Chondrocyte (in vitro differentiated cells): ENCODE measurements at places on chromosomes 11 and 22. TPM values are rescaled to one million over a fixed set of nuclear protein-coding genes. Genes with fewer than 3 reads are reported as not detected.

- peaks cover 2% of the 10 kb centered on the region for H3K27me3 ChIP-seq
- H3K36me3 ChIP-seq = no peaks in the 10 kb centered on the region
- no peak overlapping the region for H3K27ac ChIP-seq
- peaks cover 10% of the 10 kb centered on the region for H3K4me1 ChIP-seq
- H3K4me3 ChIP-seq = no peak overlapping the region
- DNase-seq = no peak
Observed at GRCh38 chr22:32607086-32607485, 132.5 kb downstream of the FBXO7 start.

DNA sequence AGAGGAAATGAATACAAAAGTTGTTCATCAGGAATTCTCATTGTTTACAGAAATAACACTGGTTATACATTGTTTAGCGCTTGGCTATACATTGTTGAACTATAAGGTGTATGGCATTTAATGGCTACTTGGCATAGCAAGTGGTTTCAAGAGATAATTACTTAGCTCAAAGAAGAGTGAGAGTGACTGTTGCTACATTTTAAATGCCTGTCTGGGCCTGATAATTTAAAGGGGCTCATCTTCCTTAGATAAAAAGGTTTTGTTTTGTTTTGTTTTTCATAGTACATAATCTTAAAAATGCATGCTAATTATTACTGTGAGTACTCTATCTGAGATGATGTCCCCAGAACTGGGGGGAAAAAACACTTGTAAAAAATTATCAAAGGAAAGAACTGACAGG, 1.5 kb upstream of the SMPD1 start:
- peaks cover 3% of the 10 kb centered on the region for H3K36me3 ChIP-seq
- H3K27me3 ChIP-seq = no peaks in the 10 kb centered on the region
- no peak overlapping the region for H3K27ac ChIP-seq
- H3K4me1 ChIP-seq = peaks cover 28% of the 10 kb centered on the region
- H3K4me3 ChIP-seq = no peak overlapping the region

- H3K4me3 ChIP-seq = no peak overlapping the region
- no peaks in the 10 kb centered on the region for H3K27me3 ChIP-seq
Observed at GRCh38 chr11:9253086-9253485, 12.1 kb downstream of the DENND5A start.

DNA sequence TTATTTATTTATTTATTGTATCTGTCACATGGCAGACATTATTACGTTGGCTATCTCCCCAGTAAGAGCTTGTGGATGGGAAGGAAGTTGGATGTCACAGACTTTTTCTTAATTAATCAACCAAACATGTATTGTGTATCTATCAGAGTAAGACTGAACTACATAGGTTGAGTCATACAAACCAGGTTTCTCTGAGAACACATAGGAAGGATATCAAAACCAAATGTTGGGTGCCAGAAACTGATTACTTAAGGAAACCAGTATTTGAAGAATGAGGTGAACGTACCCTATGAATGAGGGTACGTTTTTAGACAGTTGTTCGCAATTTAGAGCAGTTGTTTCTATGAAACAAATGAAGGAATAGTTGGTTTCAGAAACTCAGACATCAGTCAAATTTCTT, 136.4 kb downstream of the SLC17A6 start:
- no peak for DNase-seq
- peaks cover 20% of the 10 kb centered on the region for H3K4me1 ChIP-seq
- no peaks in the 10 kb centered on the region for H3K36me3 ChIP-seq
- no peak overlapping the region for H3K27ac ChIP-seq
- H3K27me3 ChIP-seq = peaks cover 2% of the 10 kb centered on the region

DNA sequence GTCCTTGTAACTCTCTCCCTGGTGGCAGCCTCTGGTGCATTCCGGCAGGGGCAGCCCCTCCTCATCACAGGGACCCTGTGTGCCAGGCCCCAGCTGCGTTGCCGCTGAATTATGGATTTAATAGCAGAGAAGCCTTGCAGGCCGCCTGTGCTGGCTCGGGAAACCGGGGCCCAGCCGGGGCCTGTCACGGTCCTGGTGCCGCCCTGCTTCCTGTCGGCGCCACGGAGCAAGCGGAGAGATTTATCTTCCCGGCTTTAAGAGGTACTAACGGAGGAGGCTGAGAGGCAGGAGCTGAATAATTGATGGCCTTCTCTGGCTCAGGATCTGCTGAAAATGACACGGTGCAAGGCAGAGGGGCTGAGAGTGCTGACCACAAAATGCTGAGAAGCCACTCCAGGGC, 54.0 kb upstream of the CCDC188 start:
- no peaks in the 10 kb centered on the region for H3K27me3 ChIP-seq
- peaks cover 19% of the 10 kb centered on the region for H3K4me1 ChIP-seq
- DNase-seq = no peak
- no peaks in the 10 kb centered on the region for H3K36me3 ChIP-seq
- no peak overlapping the region for H3K27ac ChIP-seq

- H3K27me3 ChIP-seq = no peaks in the 10 kb centered on the region
- H3K36me3 ChIP-seq = no peaks in the 10 kb centered on the region
- DNase-seq = no peak
- H3K4me3 ChIP-seq = no peak overlapping the region
Observed at GRCh38 chr22:30251711-30252110, 5.2 kb upstream of the LIF start.

GUCY1A2 gene
- total RNA-seq = 0.80 to 17.4 TPM (median 17.4 TPM) in 3 replicates

OOSP2 gene
- total RNA-seq = not detected in 3 replicates
